ENCODE measurements at places on chromosomes 7 and 10. TPM values are rescaled to one million over a fixed set of nuclear protein-coding genes. Genes with fewer than 3 reads are reported as not detected.

HMX2 gene
- 0.43 TPM for total RNA-seq

- no peak for DNase-seq
These were observed 278.3 kb downstream of the ARL4A start for GRCh38 chr7:12965767-12966166.

DNA sequence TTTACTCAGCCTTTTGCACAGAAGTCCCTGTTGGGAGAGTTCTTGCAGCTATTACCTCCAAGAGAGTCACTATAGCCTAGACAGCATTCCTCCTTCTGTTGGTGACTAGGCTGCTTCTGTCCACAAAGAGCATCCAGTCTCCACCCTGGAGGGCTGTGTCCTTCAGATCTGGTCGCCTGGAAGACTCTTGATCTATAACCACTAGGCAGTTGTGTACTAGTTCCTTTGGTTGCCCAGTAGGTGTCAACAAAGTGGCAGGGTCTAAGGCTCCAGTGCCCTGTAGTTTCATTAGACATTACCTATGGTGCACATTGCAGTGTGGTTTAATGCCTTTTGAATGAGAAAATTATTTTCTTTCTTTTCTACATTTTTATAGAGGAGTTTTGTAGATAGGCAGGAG lies 11.3 kb upstream of the AKR1C2 start:
- DNase-seq: no peak

GRCh38 chr7:20747001-20747400 lies 39.7 kb downstream of the SP8 start:
- DNase-seq: no peak

- no peak for DNase-seq
These were observed 260.5 kb downstream of the PRPF18 start for GRCh38 chr10:13847201-13847631.
